ENCODE measurements at places on chromosomes 2 and 18. TPM values are rescaled to one million over a fixed set of nuclear protein-coding genes. Genes with fewer than 3 reads are reported as not detected.

The SAG gene
- total RNA-seq, result not detected

The ACTG2 gene
- total RNA-seq, result not detected

The IL1B gene
- total RNA-seq, result not detected

The GPR39 gene
- total RNA-seq, result not detected

The STEAP3 gene
- 0.05 TPM for total RNA-seq

The ZNF519 gene
- 14.9 TPM for total RNA-seq

The GPR75 gene
- 4.4 TPM for total RNA-seq

The FOXI3 gene
- total RNA-seq, result not detected

The ERMN gene
- 5.8 TPM for total RNA-seq

Measured in T-helper 1 cell treated with Interleukin-12 subunit alpha and Interleukin-12 subunit beta and Interleukin-4 antibody, amounts not matched to agents 30 ng/mL and 1 ng/mL, for 36 hours (primary cell).